Mucosa of descending colon (tissue), 3 donors: ENCODE measurements at places on chromosomes 6 and 20. TPM values are rescaled to one million over a fixed set of nuclear protein-coding genes. Genes with fewer than 3 reads are reported as not detected.

DNA sequence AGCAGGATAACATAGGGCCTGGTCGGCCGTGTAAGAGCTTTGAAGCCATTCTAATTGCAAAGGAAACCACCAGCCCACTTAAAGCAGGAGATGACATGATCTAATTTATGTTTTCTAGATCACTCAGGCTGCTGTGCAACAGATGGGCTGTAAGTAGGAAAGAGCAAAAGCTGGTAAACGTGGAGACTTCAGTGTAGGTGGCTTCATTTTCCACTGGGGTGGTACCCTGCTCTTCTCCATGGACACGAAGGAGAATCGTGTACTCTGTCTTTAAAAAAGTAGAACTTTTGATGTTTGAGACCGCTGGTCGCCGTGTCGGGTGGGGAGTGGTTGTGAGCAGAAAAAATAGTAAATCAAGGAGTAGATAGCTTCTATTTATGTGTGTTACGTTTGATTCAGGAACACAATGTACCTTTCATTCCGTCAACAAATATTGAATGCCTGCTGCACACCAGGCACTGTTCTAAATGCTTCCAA lies 6.4 kb downstream of the CASS4 start:
- no peak for DNase-seq

GRCh38 chr6:129312880-129313279 lies 397.1 kb downstream of the ARHGAP18 start:
- DNase-seq = no peak

GRCh38 chr6:83847179-83847578 lies 6.0 kb upstream of the RIPPLY2 start:
- DNase-seq = no peak

DNA sequence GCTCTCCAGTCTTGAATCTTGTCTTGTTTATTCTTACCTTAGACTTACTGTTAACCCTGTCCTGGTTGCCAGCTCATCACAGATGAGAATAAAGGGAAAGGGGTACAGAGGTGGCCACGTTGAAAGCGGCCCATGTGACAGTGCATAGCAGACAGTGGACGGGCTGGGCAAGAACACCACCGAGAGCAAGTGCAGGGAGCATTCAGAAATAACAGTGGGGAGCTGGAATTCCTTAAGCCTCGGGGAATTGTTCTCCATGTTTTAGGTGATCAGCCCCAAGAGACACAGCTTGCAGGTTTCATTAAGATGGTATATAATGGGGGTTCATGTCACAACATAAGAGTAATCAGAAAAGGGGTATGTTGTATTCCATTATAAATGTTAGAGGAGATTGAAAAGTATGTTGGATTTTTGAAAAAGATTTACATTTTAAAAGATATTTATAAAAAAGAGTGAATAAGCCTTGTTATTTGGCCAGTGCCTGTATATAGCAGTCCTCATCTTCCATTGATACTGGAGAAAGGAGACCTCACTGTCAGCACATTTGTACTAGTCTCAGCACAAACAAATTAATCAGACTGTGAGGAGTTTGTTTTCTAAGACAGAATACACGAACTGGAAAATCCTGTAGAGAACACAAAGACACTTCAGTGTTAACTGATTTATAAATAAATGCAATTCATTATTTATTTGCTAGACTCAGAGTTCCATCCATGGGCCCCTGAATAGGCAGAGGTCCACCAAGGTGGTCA lies 35.4 kb downstream of the VAPB start:
- DNase-seq = no peak

DNA sequence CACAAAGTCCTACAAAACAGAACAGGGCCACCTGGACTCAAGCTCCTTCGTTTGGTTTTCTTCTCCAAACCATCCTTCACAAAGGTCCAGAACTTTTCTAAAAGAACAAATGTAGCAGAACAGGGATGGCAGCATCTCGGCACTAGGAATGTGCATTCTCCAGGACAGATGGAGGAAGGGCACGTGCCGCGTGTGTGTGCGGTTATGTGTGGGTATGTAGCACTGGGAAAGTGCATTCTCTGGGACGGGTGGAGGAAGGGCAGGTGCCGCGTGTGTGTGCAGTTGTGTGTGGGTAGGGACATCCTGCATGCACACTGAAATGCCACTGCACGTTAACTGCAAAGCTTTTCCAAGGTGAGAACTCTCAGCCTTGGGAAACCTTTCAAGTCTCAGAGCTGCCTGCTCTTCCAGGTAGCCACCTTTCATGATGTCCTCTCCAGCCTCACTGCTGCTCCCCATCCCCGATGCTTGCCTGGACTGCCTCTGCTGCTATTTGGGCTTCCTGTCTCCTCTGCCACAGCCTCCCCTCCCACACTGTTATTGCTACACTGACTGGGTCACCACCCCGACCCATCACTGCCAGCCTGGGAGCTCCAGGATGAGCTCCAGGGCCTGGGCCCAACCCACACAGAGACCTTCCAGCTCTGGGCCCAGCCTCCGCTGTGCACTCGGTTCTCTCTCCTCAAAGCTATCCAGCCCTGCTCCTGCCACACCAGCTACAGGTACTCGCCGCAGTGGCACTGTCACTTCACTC lies 47.6 kb downstream of the EZR start:
- DNase-seq = no peak

DNA sequence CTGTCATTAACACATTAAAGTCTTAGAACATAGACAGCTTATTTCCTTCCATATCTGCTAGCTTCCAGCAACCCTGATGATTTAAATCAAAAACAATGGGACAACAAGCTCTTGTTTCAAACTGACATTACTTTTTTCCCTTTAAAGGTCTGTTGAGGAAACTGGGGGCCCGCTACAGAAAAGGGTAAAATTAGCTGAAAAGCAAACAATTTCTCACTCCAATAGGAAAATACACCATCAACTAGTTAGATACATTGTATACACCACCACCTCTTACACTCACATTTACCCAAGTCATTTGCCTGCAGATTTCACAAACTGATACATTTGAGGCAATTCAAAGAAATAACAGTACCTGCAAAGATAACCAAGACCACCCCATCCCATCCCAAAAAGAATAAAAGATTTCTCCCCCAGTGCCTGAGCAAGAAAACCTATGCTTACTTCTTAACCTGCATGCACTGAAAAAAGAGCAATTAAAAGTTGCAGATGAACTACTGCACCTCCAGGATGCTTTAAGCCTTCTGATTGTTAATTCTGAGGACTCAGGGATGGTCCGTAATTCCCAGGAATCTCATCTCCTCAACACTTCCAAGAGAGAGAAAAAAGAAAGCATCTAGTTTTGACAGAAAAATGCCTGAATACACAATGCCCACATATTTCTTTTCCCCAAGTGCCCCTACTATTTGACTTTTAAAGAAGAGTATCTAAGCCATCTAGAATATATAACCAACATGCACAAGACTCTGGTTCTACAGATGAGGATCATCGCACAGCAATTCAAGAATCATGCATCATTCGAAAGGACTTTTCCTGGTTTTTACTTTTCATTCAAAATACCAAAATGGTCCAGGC lies 5.6 kb downstream of the ZMYND8 start:
- no peak for DNase-seq

DNA sequence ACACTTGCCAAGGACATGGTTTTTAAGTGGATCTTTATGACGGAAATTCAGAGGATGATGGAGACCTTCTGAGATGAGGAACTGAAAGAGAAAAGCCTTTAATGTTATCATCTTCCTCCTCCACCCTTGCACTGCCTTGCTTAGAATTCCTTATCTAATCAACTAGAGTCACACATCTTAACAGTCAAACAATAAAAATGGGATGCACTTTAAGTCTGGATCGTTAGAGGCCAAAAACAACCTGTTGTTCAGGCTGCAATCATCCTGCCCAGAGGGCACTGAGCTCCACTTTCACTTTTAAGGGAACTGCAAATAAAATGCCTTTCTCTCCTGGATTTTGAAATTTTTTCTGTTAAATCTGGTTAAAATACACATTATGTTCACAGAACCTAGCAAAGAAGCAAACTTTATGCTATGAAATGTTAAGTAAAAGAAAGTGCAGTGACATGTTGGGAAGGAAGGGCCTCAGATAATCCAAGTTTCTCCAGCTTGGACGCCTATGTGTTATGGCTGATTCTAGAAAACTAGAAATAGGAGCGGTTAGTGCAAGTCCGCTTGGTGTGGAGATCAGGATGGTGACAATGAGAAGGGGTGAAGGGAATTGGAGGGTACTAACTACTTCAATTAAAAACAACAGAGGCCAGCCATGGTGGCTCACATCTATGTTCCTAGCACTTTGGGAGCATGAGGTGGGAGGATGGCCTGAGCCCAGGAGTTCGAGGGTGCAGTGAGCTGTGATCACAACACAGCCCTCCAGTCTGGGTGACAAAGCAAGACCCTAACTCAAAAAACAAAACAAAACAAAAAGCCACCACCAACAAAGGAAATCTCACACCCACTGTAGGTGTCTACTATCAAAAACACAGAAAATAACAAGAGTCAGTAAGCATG lies 66.4 kb upstream of the KIF13A start:
- peak; percentile 52 for DNase-seq

DNA sequence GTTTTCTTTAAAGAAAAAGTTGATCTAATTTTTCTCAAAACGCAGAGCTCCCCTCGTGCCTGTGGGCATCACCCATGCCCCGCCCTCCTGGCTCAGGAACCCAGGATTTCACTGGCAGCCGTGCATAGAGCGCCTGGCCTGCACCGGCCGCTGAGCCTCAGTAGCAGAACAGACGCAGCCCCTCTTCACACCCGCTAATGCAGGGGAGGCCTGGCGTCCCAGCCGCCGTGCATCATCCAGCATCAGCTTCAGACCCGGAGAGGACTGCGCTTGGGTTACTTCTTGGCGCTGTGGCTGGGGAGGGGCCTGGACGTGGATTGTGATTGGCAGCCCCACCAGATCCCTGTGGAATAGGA lies 18.1 kb downstream of the RBM38 start:
- no peak for DNase-seq

DNA sequence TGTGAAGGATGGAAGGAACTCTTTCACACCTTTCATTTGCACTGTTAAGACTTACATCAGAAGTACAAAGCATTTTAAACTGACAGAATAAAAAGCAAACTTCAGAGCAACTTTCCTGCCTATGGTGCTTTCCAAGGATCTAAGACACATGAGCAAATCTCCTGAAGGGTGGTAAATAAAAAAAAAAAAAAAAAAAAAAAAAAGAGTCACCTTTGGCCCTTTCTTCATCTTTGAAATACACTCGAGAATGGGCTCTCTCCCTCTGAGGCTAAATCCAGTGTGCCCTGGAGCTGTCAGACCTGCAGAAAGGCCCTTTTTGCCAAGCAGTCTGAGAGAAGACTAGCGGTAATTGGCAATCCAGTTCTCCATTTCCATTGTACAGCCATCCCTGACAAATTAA lies 1113.8 kb upstream of the FLRT3 start:
- DNase-seq = no peak

GRCh38 chr6:82492134-82492533 lies 128.5 kb downstream of the TPBG start:
- DNase-seq = no peak

- no peak for DNase-seq
These were observed 60.3 kb downstream of the ADGRB3 start for GRCh38 chr6:68695403-68695802.

Gene C6orf58
- total RNA-seq = not detected

Gene MOXD1
- total RNA-seq = 2.4 TPM

Gene DOK5
- total RNA-seq = 0.67 TPM

Gene GSTA3
- not detected for total RNA-seq

Gene FILIP1
- 3.6 TPM for total RNA-seq

Gene EDN3
- 51.1 TPM for total RNA-seq

Gene CDSN
- total RNA-seq = not detected
